ENCODE measurements at places on chromosomes 6 and 20.

- DNase-seq: peak; percentile 14
Observed at GRCh38 chr20:10171864-10172751, 46.5 kb upstream of the SNAP25 start.

- DNase-seq: no peak
Observed at GRCh38 chr20:21101932-21102575, 4.1 kb downstream of the LINC00237 start.

DNA sequence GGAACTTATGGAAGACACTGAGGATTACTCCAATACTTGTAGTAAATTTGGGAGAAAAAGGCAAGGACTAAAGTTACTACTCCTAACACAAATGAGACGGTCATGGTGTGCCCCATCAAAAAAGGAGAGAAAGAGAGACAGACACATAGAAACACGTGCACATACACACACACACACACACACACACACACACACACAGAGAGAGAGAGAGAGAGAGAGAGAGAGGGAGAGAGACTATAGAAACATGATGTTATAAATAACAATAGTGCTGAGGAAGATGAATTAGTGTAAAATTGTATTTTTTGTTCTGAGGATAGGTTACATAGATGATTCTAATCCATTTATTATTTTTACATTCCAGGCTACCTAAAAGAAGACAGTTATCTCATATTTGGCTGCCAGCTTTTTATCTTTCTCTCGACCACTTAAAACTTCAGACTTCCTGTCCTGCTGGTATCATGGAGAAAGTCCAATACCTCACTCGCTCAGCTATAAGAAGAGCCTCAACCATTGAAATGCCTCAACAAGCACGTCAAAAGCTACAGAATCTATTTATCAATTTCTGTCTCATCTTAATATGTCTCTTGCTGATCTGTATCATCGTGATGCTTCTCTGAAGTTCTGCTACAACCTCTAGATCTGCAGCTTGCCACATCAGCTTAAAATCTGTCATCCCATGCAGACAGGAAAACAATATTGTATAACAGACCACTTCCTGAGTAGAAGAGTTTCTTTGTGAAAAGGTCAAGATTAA lies 10.5 kb downstream of the PLN start:
- DNase-seq: no peak

DNA sequence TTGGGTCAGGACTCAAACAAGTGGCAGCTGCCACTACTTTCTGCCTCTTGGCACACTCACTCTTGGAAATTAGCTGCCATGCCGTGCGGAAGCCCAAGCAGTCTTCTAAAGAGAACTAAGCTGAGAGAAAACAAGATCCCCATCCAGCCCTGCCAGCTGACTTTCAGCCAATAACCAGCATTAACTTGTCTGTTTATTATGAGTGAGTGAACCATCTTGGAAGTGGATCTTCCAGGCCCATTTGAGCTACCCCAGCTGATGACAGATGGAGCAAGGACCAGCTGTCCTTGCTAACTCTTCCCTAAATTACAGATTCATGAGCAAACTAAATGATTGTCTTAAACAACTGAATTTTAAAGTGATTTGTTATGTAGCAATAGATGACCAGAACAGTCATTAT lies 73.9 kb upstream of the RBM24 start:
- no peak for DNase-seq

DNA sequence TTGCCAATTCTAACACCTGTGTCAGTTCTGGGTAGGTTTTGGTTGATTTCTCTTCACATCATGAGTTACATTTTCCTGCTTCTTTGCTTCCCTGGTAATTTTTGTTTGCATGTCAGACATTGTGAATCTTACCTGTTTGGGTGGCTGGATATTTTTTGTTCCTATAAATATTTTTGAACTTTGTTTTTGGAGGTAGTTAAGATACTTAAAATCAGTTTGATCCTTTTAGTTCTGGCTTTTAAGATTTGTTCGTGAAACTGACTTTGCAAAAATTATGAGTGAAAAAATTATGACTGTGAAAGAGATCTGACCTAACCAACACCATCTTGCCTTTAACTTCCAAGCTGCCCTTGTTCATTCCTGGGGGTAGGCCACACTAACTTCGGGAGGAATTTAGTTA lies 69.5 kb downstream of the BCAS1 start:
- DNase-seq: no peak

- DNase-seq: no peak
Observed at GRCh38 chr6:25774120-25774715, 19.7 kb downstream of the SLC17A4 start.

- no peak for DNase-seq
Observed at GRCh38 chr6:161511447-161512095, 237.7 kb upstream of the AGPAT4 start.

DNA sequence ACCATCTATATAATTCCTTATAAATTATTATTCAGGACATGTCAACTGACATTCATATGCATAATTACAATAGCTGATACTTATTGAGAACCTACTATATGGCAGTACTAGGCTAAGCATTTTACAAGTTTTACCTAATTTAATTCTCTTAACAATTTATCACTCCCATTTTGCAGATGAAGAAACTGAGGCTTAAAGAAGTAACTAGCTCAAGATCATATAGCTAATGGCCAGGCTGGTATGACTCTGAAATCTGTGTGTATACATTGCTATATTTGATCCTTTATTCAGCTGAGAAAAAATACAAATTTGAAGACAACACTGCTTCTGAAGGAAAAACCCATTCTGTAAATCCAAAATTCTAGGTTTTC lies 85.0 kb downstream of the CRYBG1 start:
- no peak for DNase-seq

DNA sequence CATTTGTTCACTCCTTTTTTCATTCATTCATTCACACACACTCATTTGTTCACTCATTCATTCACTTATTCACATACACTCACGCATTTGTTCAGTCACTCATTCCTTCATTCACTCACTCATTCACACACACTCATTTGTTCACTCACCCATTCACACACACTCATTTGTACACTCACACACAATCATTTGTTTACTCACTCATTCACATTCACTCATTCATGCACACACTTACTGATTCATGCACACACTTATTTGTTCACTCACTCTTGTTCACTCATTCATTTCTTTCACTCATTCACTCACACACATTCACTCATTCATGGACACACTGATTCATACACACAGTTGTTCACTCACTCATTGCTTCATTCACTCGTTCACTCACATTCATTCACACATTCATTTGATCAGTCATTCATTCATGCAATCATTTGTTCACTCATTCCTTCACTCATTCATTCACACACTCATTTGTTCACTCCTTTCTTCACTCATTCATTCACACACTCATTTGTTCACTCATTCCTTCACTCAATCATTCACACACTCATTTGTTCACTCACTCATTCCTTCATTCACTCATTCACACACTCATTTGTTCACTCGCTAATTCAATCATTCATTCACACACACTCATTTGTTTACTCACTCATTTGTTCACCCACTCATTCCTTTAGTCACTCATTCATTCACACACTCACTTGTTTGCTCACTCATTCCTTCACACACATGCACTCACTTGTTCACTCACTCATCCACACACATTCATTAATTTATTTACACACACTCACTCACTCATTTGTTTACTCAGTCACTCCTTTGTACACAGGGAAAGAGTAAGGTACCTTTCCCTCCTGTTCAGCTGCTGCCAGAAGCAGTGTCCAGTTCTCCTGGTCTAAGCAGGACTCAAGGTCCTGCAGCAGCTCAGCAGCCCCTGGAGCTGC lies 50.7 kb upstream of the BHLHE23 start:
- DNase-seq: no peak

DNA sequence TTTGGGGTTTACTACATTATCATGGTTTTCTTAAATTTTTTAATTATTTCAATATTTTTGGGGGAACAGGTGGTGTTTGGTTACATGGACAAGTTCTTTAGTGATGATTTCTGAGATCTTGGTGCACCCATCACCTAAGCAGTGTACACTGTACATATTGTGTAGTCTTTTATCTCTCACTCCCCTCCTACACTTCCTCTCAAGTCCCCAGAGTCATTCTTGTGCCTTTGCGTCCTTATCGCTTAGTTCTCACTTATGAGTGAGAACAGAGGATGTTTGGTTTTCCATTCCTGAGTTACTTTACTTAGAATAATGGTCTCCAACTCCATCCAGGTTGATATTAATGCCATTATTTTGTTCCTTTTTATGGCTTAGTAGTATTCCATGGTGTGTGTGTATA lies 130.9 kb upstream of the CD93 start:
- no peak for DNase-seq

DNA sequence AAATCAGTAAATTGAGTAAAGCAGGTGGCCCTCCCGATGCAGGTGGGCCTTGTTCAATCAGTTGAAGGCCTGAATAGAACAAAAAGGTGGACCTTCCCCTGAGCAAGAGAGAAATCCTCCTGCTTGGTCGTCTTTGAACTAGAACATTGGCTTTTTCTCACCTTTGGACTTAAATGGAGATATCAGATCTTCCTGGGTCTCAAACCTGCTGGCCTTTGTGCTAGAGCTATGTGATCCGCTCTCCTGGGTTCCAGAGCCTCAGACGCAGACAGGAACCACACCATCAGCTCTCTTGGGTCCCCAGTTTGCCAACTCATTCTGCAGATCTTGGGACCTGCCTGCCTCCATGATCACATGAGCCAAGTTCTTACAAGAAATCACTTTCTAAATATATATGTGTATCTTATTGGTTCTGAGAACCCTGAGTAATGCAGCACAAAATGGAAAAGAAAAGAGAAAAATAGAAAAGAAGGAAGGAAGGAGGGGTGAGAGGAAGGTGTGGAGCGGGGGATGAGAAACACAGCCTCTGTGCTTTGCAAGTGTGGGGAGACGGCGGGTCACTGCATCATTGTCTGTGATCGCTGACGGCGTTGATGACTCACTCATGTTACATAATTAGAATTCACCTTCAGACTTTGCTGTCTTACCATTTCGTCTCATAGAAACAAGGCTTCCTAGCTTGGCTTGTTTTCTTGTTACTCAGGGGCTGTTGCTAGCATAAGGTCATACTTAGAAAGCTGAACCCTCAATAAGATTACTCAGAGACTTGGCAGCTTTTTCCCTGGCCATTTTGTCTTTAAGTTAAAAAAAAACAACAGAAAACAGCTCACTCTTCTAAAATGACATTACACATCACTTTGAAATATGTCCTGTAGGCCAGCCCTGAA lies 85.7 kb upstream of the NEDD9 start:
- no peak for DNase-seq
